ENCODE measurements at places on chromosomes 7 and 10.
A peak's percentile ranks its signal among the peaks of the same experiment; 100 is the strongest.

GRCh38 chr10:132010483-132010882, 28.8 kb upstream of the BNIP3 start:
- DNase-seq = no peak

DNA sequence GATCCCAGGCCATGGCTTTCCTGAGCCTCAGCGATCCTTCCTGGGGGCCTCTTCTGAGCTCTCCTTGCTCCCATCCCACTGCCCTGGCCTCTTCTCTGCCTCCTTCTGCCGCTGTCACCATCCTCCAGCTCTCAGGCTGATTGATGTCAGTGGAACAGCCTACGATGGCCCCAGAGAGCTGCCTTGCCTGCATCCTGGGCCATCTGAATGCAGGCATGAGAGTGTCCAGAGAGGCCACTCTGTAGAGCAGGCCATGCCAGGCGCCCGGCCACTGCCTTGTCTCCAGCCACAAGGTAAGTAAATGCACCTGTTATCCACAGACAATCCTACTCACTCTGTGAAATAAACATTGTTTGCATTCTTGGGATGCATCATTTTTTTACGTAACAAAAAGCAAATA, 171.4 kb upstream of the PPP2R2D start:
- DNase-seq = no peak

DNA sequence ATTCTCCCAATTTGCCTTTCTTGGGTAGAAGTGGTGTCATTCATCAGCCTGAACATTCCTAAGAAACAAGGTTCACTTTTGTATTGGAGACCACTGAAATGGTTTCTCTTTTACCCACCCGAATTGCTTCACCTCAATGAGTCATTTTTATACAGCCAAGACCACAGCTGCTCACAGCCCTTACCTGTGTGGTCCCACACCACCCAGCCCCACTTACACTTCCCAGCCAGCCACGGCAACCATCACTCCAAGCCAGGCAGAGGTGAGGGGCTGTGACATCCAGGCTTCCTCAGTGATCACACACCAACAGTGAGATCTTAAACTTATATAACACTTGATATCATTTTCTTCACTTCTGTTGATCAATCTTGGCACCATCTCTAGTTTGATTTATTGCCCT, 20.7 kb downstream of the OR13A1 start:
- no peak for DNase-seq

DNA sequence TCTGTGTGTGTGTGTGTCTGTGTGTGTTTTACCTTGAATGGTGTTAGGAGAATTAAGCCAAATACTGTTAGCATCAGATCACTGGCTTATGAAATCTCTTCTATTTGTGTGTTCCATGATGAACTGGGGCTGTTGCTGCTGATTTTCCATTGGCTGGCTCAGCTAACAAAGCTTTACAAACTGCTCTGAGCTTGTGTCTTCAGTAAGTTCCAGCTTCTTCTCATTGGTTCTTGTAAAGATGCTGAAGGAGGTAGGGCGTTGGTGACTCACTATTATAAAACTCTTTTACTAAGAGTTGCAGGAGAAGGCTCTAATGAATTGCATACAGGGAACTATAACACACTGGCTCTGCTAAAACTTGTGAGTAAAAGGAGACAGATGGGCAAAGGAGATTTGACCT, 136.4 kb upstream of the PRKCQ start:
- no peak for DNase-seq

DNA sequence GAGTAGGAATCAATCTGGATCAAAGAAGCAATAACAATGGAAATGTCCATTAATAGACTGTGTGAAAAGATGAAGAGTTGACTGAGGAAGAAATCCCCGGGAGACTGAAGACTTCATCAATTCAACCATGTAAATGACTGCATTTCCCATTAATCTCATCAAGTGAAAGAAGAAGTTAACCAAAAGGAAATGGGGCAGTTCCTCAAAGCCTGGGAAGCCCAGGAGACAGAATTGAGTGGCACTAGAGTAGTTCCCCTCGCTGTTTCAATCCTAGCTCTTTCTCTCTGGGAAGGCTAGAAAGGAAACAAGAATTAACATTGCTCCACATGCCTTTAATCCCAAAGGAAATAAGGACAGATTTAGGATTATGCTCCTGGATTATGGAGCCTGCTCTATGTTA, 4.8 kb upstream of the OR6V1 start:
- DNase-seq = no peak

DNA sequence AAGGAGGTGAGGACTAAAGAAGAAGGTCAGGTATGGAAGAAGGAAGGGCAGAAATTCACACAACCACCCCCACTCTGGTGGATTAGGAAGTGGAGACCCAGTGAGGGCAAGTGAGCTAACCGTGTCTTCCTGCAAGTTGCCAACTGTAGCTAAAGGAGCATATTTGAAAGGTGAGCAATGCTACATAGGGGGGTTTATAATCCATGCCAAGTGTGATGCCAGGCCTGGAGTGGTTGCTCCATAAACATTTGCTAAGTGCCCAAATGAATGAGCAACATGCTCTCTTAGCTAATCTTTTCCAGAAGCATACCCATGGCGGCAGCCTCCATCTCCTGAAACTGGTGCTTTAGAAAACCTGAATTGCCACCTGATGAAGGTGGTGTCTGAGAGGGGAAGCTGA, 121.6 kb downstream of the LRRC18 start:
- no peak for DNase-seq

- DNase-seq = no peak
Observed at GRCh38 chr7:78014401-78014800, 215.8 kb downstream of the PHTF2 start.

DNA sequence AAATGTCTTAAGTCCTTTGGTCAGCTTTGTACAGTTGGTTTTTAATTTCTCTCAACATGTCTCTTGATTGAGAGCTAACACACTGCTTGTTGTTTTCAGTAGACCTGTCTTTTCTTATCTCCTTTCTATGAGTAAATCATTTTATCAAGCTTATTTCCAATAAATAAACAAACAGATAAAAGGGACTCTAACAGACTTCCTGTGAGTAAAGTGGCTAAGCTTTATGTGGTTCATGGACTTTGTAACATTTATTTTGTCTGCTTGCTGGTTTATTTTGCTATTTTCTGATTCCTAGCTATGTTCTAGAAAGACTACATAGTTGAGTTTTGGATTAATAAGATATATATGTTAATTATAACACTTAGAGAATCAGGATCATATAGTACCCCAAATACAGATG, 27.1 kb downstream of the OR9A2 start:
- DNase-seq = no peak

GRCh38 chr7:48183370-48183743, 12.1 kb downstream of the ABCA13 start:
- DNase-seq = no peak

DNA sequence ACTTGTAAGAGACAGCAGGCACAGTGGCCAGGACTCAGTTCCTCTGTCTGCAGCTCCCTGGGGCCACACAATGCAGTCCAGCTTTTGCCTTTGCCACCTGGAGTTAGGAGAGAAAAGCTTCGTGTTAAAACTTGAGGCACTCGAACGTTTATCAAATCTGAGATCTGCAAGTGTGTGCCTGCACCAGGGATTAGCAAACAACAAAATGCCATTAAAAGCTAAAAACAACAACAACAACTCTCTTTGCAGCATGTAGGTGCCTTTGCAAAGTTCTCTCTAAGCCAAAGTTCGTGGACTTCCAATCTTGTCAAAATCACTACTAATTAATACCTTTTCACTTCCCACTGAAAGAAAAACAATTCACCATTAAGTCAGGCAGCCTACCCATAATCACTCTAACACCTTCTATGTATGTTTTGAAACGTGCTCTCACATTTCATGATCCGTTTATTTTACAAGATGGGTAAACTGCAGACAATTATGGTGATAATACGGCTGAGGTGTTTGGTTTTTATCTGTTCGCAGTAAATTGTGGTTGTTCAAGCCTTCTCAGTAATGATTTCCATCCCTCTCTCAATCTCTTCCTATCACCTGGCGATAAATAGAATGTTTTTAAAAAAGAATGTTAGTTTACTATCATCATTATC, 36.2 kb upstream of the SDK1 start:
- peak; percentile 69 for DNase-seq

- DNase-seq = no peak
Observed at GRCh38 chr7:66894463-66895080, 26.5 kb upstream of the TMEM248 start.

DNA sequence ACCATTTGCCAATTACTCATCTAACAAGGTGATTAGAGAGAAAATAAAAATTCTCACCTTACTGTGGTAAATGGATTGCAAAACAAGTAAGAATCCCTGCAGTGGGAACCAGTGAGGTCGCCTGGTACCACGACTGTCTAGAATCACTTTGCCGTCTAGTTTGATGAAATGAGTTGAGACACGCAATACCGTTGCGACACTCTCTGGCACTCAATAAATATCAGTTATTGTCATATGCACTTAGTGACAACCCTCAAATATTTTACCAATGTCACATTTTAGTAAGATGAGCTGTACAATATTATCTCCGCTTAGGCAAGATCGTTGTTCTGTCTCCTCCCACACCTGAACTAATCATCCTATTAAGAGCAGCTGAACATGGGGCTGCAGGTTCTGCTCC, 114.4 kb upstream of the ADARB2 start:
- DNase-seq = no peak

GRCh38 chr10:79438021-79438698, 7.3 kb downstream of the ZCCHC24 start:
- DNase-seq = no peak

- no peak for DNase-seq
Observed at GRCh38 chr10:32155075-32155516, 98.9 kb upstream of the KIF5B start.

DNA sequence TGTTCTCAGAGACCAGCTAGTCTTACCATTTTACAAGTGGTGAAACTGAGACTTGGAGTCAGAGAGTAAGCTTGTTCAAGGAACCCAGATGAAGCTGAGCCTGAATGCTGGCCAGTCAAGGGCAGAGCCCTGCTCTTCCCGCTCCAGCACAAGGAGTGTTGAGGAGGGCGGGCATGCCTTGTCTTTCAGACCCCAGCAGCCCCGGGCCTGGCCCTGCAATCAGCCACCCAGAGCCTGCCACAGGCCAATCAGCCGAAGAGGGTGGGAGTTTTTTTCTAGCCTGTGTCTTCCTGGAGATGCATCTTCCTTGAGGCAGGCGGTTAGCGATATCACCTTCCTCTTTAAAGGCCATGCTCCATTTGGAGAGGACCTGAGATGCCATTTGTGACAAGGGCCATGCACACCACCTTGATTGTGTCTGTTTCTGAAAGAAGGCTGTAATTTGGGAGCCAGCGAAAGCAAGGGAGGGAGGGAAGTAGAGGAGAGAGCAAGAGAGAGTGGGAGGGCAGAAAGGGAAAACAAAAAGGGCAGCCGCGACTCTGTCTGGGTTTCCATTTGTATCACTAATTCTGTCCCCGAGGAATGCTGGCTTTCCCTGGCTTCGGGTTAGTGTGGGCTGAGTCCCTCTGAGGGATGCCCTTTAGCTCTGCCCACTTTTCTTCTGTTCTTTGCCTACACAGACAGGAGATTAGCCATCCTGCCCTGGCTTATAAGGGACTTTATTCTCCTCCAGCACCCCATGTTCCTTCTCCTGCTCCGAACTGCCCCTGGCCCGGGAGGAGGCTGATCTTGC, 8.0 kb downstream of the CDH23 start:
- no peak for DNase-seq

DNA sequence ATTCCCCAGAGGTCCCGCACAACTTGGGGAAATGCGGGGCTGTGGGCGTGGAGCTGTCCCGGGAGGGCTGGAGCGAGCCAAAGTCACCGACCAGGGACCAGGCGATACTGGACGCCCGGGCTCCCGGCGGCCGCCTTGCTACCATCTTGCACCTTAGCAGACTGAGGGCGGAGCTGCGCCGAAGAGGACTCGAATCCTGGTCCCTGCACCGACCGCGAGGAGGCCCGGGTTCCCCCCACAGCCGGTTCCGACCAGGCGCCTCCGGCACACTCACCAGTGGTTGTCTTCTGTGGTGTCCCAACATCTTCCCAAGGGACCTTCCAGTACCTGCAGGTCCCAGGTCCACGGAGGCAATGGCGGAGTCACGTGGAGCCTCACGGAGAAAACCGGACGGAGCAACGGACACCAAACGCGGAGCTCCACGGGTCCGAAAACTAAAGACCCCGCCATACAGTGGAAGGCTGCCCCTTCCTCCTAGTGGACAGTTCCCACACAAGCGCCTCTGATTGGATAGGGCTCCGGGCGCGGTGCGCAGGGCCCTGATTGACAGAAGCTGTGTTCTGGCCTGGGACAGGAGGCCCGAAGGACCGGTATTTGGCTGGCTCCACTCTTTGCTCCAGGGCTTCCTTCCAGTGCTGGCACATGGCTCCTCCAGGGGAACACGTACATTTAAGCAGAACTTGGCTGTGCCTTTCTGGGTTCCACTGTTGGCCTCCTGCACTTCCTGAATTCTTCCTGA, 124.6 kb upstream of the ZNF479 start:
- DNase-seq = no peak

DNA sequence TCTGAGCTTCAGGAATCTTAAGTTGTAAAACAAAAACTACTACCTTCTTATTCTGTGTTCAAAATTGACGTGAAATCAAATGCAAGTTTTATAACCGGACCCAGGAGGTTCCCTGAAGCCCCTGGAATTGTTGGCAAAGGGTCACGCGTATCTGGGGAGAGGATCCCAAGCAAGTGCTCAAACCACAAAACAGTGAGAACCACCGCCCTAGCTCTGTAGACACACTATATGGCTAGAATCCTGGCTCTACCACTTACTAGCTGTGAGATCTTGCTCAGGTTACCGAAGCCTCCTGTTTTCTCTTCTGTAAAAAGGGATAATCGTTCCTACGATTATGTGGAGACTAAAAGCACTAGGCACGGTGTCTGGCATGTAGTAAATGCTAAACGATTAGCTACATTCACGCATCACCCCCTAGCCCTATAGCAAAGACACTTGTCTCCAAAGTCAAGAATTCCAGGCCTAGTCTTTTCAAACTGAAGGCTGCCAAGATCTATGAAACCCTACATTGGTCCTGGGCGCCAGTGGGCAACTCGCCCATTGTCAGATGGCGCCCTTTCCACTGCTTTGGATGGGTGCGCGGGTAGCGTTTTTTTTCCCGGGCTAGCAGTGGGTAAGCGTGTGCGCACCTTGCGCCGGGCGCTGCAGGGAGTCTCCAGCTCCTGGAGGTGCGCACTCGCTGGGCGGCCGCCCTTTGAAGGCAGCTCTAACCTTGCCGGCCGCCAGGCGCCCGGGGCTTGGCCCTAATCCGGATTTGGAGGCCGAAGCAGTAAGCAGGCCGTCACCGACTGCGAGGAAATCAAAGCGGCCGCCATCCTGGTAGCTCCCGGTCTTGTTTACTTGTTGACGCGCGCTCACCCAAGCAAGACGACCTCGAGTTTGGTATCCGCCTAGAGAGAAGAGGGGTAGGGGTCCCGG, 11.6 kb upstream of the NKX2-3 start:
- DNase-seq = no peak

GRCh38 chr10:23448802-23449570, 10.1 kb downstream of the OTUD1 start:
- DNase-seq = no peak

DNA sequence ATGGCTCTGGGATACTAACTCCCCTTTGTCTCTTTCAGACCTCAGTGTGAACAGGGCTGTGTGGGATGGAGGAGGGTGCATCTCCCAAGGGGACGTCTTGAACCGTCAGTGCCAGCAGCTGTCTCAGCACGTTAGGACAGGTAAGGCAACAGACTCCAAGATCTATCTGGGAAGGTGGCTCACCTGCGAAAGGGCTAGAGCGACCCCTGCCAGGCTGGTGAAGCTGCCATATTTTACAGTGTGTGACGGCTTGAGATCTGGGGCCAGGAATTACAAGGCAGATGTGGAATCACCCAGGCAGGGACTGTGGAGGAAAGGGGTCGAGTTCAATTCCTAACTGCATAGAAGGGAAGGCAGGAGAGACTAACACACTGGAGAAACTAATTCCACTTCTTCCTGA, 11.2 kb downstream of the MUC17 start:
- no peak for DNase-seq
